NCI-H460 (cell line): ENCODE measurements at places on chromosomes 4 and X.

DNA sequence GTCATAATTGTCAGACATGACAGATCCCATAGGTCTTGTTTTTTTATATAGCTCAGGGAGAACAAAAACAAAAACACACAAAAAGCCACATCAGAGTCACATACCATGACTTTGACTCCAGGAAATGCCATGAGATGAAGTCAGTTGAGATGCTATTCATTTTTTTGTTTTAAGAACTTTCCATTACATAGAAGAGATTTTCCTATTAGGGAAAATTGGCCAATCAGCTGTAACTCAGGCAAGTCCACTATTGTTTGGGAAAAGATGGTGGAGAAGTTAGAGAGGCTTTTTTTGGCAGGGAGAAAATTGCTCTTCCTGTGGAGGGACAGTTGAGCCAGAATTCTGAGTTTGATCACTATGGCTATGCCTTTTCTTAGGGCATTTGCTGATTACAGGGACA is 72.6 kb downstream of the SMARCA5 start:
- no peak for DNase-seq

DNA sequence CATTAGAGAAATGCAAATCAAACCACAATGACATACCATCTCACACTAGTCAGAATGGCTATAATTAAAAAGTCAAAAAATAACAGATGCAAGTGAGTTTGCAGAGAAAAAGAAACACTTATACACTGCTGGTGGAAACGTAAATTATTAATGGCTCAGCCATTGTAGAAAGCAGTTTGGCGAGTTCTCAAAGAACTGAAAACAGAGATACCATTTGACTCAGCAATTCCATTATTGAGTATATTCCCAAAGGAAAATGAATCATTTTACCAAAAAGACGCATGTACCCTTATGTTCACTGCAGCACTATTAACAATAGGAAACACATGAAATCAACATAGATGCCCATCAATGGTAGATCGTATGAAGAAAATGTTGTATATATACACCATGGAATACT is 75.0 kb downstream of the NAA11 start:
- no peak for DNase-seq

- DNase-seq = peak; percentile 30
Observed at GRCh38 chr4:55312489-55313101, 33.4 kb upstream of the SRD5A3 start.

- no peak for DNase-seq
Observed at GRCh38 chr4:99821918-99822503, 5.4 kb downstream of the DAPP1 start.

GRCh38 chr4:4919927-4920326 is 60.5 kb downstream of the MSX1 start:
- no peak for DNase-seq

- no peak for DNase-seq
Observed at GRCh38 chrX:120726294-120726693, 96.4 kb upstream of the C1GALT1C1 start.

- no peak for DNase-seq
Observed at GRCh38 chr4:129110931-129111330, 15.0 kb downstream of the C4orf33 start.

DNA sequence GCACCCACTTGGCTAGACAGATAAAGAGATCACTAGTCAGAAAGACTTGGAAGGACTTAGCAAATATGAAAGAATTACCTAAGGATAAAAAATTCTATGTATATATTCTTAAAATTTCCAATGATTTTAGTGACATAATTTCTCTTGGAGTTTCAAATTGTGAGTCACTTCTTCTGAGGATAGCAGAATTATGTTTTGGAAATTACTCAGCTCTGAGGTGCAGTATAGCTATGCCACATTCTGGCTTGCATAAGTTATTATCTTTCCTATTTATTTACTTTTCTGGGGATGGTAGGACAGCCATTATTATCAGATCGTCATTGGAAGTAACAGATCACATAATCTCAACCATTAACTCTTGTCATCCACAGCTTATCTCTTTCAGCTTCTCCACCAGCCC is 853.5 kb downstream of the TRIML1 start:
- no peak for DNase-seq

DNA sequence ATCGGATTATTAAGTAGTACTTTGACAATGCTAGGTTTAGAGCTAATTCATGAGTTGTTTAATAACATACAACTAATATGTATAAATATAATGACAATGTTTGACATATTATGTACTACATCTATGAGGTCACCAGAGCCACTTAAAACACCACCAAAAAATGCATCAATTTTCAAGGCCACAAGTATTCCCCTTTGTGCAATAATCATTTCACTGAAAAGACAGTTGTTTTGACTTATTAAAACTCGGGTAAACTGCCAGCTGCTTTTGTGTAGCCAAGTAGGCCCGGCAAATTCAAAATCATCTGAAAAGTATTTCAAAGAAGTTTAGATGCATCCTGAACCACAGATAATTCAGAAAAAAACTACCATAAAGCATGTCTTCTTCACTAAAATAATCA is 48.7 kb downstream of the CLOCK start:
- no peak for DNase-seq

- peak; percentile 22 for DNase-seq
Observed at GRCh38 chr4:145216535-145216934, 36.1 kb upstream of the OTUD4 start.

- DNase-seq = no peak
Observed at GRCh38 chr4:151355155-151355554, 29.8 kb upstream of the SH3D19 start.

DNA sequence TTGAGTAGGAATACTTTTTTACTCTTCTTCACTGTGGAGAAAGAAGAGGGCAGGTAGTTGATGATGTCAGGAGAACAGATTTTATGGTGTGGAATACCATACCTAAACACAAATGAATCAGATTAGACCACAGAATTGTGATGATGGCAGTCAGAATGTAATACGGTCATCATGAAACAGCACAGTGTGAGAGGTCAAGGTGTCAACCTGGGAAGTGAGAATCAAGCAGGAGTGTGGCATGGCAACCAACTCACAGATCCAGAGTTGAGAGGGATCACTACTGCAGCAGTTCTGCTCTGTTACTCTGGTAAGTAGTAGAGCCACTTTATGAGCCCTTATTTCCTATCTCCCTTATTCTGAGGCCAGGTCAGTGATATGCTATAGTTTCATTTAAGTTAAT is 27.7 kb downstream of the METTL14 start:
- DNase-seq = no peak

DNA sequence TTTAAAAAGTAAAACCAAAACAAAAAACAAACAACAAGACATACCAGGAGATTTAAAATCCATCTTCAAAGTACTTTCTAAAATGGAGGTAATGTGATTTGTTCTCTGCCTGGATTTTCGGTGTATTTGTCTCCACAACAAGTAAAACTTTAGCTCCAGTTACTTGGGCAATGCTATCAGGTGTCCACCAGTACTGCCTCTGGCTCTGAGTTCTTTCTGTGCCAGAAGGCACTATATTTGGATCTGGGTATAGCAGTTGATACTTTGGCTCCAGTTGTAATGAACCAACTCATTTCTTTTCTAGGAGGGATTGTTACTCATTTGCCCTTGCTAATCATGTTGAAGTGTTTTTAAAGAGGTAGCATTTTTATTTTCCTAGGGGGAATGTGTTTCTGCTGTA is 9.5 kb upstream of the PDLIM5 start:
- no peak for DNase-seq

GRCh38 chrX:75746891-75747639 is 38.0 kb downstream of the MAGEE2 start:
- no peak for DNase-seq

DNA sequence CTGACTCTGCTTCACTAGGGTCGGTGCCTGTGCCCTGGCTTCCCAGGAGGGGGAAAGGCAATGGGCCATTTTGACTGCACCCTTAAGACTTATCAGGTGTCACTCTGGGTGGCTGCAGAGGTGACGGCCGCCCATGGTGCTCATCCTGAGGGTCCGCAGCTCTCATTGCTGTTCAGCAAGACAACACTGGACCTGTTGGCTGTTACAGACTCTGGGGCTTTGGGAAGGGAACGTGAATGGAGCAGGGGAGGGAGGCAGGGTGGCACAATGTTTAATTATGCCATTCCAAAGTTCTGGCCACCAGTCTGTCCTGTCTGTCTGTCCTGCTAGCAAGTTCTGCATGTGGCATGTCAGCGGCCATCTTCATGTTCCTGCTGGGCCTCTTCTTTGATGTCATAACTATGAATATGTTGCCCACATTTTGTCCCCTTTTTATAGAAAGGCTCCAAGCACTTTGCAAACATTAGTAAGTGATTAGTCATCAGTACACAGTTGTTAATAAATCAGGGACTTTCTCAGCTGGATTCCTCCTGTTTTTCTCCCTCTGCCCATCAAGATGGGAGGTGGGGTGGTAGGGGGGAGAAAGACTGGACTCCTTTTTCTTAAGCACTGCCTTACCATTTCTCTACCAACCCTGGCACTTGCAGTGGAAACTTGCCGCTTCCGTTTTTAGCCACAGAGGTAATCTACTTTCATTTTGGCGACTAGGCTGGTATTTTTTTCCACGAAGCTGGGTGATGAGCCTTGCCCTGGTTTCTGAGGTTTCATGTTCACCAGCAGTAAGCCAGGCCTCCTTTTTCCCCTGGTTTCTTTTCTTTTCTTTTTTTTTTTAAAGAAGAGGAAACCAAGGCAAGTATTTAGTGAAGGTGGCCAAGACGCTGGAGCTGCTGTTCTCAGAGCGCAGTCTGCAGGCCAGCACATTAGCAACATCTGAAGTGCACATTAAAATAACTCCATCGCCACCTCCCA is 88.6 kb upstream of the TRIM2 start:
- no peak for DNase-seq

DNA sequence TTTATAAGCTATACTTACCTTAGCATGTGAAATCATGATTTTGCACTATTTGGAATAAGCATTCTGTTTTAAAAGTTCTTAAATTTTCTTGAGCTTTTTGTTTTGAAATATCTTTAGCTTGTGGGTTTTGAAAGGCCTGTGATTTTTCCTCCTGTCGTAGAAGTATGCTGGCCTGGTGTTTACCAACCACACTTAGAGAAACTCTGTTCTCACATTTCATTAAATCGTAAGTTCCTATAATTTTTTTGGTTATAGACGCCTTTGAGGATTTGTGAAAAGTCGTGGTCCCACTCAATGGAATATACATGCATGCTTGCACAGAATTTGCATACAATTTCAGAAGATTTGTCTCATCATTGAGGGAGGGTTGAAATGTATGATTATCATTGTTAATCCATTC is 63.6 kb downstream of the PDLIM5 start:
- no peak for DNase-seq

DNA sequence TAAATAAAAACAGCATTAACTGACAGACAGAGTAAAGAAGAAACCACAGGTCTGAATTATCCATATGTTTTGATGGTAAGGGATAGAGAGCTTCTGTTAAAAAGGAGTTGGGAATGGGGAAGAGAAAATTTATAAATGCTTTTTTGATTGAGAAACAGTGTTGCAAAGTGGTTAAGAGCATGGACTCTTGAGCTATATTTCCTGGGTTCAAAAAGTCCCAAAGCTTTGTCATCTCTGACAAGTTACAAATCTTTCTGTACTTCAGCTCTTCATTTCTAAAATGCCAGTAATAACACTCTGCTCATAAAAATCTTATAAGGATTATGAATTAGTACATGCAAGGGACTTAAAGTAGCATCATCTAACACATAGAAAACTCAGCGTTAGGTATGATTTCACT is 62.2 kb downstream of the N4BP2 start:
- DNase-seq = no peak

- no peak for DNase-seq
Observed at GRCh38 chr4:57191523-57192034, 81.4 kb upstream of the IGFBP7 start.

DNA sequence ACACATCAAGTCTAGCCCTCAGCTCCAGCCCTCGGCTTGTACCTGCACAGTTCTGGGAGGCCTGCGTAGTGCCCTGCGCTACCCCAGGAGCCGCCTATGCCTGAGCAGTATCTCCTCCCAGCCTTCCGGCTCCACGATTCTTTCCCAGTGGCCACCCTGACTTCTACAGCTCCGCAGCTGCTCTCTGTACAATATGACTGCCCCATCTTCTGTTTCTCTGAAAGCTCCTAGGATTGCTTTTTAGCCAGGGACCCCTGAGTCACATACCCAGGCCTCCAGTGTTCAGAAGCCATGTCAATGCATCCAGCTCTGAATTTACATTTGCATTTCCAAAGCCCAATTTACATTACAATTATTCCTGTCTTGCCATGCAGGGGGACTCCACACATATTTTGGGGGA is 135.5 kb downstream of the PJA1 start:
- DNase-seq = no peak

GRCh38 chr4:124431653-124432192 is 280.8 kb downstream of the ANKRD50 start:
- DNase-seq = no peak
